Karpas-422 (cell line): ENCODE measurements at places on chromosomes 7 and 10. TPM values are rescaled to one million over a fixed set of nuclear protein-coding genes. Genes with fewer than 3 reads are reported as not detected.

DNA sequence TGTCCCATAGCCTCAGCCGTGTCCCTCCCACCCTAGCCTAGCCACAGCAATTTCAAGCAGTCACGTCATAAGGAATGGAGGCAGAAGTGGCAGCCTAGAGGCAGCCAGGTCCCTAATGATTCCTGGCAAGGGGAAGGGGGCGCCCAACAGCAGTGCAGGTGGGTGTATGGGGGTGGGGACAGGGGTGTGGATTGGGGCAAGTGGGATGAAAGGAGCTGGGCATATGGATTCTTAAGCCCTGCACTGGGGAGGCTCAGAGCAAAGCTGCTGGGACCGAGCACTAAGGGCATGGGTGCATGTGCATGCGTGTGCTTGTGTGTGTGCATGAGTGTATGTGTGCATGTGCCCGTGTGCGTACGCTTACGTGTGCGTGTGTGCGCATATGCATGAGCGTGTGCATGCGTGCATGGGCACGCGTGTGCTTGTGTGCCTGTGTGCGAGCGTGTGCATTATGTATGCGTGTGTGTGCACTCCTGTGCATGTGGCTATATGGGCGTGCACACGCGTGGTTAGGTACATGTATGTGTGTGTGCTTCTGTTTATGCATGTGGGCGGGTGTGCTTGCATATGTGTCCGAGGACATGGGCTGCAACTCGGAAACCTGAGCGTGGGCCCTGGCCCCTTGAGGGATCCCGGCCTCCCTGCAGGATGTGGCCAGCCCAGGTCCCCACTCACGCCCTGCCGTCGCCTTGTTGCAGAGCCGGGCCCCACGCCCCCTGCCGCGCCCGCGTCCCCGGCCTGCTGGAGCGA lies 34.1 kb downstream of the SH2B2 start:
- H3K4me3 ChIP-seq = no peak overlapping the region
- no peak overlapping the region for H3K27ac ChIP-seq
- DNase-seq = peak; percentile 39

GRCh38 chr10:51698473-51699063 lies 827 bp downstream of the CSTF2T start:
- H3K27me3 ChIP-seq = no peaks in the 10 kb centered on the region
- DNase-seq = no peak
- H3K36me3 ChIP-seq = peaks cover 5% of the 10 kb centered on the region; the same call in 1 of the 2 replicates
- H3K27ac ChIP-seq = no peak overlapping the region
- peak overlapping the region; percentile 69 for H3K4me3 ChIP-seq

DNA sequence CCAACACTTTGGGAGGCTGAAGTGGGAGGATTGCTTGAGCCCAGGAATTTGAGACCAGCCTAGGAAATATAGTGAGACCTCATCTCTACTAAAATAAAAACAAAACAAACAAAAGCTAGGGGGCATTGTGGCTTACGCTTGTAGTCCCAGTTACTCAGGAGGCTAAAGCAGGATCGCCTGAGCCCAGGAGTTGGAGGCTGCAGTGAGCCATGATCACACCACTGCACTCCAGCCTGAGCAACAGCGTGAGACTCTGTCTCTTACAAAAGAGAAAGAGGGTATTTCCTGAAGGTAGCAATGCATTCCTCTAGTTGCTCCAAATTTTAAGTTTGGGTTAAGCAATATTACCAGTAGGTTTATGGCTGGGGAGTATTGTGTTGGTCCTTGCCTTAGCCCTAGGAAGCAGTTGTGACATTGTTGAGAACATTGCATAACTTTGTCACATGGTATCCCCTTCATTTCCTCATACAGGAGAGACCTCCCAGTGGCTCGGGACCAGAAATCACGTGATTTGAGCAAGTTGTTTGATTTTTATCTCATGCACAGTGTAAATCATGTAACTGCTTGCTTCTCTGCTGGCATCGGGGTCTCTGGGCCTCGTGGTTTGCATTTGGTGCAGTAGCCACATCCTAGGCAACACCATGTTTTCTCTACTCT lies 23.3 kb upstream of the SMARCD3 start:
- H3K27ac ChIP-seq = no peak overlapping the region
- no peaks in the 10 kb centered on the region for H3K27me3 ChIP-seq
- no peak overlapping the region for H3K4me3 ChIP-seq

- no peak for DNase-seq
- no peaks in the 10 kb centered on the region for H3K36me3 ChIP-seq
- no peaks in the 10 kb centered on the region for H3K27me3 ChIP-seq
- H3K4me1 ChIP-seq = no peaks in the 10 kb centered on the region
- H3K4me3 ChIP-seq = no peak overlapping the region
These were observed 100.7 kb downstream of the HIP1 start for GRCh38 chr7:75637854-75638593.

ENTPD1 gene
- 0.11 and 0.32 TPM in 2 replicates for total RNA-seq
